Activated naive CD8-positive, alpha-beta T cell treated with anti-CD3 and anti-CD28 coated beads, Interleukin-2, amount 10 ng/mL, durations not matched to agents 7 days and 5 days (primary cell): ENCODE measurements at places on chromosomes 13 and 19. TPM values are rescaled to one million over a fixed set of nuclear protein-coding genes. Genes with fewer than 3 reads are reported as not detected.

DNA sequence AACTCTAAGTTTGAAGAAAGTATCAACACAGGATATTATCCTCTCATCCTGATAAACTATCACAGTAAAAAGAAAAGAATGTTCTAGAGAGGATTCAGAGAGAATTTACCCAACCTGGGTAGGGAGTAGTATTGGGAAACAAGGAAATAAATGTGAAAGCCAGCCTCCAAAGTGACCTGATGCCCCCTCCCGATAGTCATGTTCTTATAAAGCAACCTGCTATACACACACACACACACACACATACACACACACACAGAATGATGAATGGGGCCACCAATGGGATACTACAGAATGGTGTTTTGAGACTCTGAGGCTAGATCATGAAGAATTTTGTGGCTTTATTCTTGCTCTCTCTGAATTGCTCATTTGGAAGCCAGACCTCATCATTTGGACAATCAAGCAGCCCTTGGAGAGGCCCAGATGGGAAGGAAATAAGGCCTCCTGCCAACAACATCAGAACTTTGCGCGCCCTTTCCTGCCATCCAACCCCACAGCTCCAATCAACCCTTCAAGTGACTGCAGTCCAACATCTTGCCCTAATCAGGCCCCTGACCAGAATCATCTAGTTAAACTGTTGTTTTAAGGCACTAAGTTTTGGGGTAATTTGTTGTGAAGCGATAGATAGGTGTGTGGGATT lies 807.9 kb upstream of the ARGLU1 start:
- H3K27ac ChIP-seq, result no peak overlapping the region
- no peak for DNase-seq
- H3K4me3 ChIP-seq, result no peak overlapping the region
- H3K36me3 ChIP-seq, result no peaks in the 10 kb centered on the region

DNA sequence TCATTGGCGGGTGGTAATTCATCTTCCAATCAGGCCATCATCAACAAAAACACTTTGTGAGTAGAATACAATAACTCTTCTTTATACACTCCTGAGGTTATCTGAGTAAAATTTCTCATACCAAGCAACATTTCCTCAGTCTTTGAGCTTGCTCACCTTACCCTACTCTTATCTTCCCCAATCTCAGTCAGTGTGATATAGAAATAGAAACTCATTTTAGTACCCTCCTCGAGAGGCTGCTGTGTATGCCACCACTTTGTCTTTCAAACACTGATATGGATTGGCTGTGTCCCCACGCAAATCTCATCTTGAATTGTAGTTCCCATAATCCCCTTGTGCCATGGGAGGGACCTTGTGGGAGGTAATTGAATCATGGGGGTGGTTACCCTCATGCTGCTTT lies 209.7 kb downstream of the RBM26 start:
- peaks cover 2% of the 10 kb centered on the region for H3K36me3 ChIP-seq
- no peak for DNase-seq
- peaks cover 37% of the 10 kb centered on the region for H3K4me1 ChIP-seq
- no peak overlapping the region for H3K4me3 ChIP-seq
- H3K27me3 ChIP-seq, result peaks cover 2% of the 10 kb centered on the region
- no peak overlapping the region for H3K27ac ChIP-seq

- no peaks in the 10 kb centered on the region for H3K27me3 ChIP-seq
- no peaks in the 10 kb centered on the region for H3K4me1 ChIP-seq
- no peak overlapping the region for H3K4me3 ChIP-seq
Observed at GRCh38 chr19:15399234-15399515, 19.6 kb upstream of the AKAP8 start.

DNA sequence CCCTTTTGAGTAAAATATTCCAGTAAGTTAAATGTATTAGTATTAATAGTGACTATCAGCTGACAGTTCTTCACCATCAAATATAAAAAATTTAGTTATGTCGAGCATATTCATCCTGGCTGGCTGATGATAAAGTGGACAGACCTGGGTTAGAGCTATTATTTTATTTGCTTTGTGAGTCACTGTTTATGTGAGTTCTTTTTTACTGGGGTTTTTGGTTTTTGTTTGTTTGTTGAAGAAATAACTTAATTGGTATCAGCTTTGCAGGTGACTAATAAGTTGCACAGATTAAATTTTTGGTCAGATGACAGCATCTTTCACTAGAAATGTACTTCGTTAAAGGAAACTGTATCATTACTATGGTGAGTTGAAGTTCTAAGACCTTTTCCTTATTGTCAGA lies 224.7 kb downstream of the GGACT start:
- peaks cover 4% of the 10 kb centered on the region for H3K36me3 ChIP-seq
- H3K27ac ChIP-seq, result no peak overlapping the region
- H3K27me3 ChIP-seq, result no peaks in the 10 kb centered on the region

DNA sequence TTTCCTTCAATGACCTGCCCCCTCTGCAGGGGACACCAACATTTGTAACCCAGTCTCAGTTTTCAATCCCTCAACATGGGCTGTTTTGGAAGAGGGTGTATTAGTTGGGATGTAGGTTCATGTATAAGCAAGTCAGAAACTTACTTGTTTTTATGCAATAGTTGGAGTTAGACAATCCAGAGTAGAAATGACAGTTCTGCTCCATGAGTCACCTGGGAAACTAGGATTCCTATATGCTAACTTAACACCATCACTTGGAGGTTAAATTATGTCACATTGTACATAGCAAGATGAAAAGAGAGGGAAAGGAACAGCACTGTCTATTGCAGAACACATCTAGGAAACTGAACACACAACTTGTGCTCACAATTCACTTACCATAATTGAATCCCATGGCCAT lies 436.4 kb downstream of the RFC3 start:
- H3K27me3 ChIP-seq, result no peaks in the 10 kb centered on the region
- no peak overlapping the region for H3K27ac ChIP-seq
- no peak for DNase-seq
- H3K4me3 ChIP-seq, result no peak overlapping the region
- no peaks in the 10 kb centered on the region for H3K36me3 ChIP-seq
- H3K4me1 ChIP-seq, result no peaks in the 10 kb centered on the region

GRCh38 chr13:29522044-29522685 lies 73.3 kb downstream of the SLC7A1 start:
- H3K4me1 ChIP-seq, result no peaks in the 10 kb centered on the region
- peaks cover 11% of the 10 kb centered on the region for H3K36me3 ChIP-seq
- H3K27ac ChIP-seq, result no peak overlapping the region
- DNase-seq, result no peak
- H3K4me3 ChIP-seq, result no peak overlapping the region
- H3K27me3 ChIP-seq, result no peaks in the 10 kb centered on the region

DNA sequence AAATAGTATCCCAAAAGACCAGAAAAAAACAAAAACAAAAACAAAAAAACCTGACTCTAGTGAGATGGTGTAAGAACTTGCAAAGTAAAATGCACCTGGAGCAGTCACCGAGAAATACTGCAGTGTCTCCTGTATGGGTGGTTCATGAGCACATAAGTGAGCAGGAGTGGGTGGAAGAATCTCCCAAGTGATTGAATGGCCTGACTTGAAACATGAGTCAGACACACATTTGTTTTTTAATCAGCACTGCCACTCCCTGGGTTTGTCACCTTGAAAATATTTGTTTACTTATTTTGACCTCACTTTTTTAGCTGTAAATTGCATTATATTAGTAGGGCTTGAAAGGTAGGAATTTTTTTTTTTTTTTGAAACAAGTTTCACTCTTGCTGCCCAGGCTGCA lies 2.0 kb downstream of the ZNF431 start:
- no peak overlapping the region for H3K4me3 ChIP-seq
- no peaks in the 10 kb centered on the region for H3K27me3 ChIP-seq
- no peak for DNase-seq
- peaks cover 68% of the 10 kb centered on the region for H3K36me3 ChIP-seq
- H3K27ac ChIP-seq, result no peak overlapping the region
- peaks cover 16% of the 10 kb centered on the region for H3K4me1 ChIP-seq

DNA sequence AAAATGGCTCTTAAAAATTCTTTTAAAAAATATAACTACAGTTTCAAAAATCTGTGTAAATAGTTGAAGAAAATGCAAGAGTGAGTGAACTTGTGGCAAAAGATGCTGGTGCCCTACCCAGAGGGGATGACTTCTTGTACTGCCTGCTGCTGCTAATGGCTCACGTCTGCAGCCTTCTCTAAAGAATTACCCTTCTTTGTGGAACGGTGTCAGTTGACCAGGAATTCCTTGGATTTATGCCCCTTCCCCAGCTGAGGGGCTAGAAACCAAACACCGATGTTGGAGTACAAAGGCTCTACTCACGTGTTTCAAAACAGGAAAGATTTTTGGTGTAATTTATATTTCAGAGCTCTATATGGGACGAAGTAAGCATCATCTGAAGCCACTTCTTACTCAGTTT lies 1582.8 kb downstream of the OLFM4 start:
- H3K27ac ChIP-seq, result no peak overlapping the region
- H3K36me3 ChIP-seq, result no peaks in the 10 kb centered on the region
- H3K27me3 ChIP-seq, result no peaks in the 10 kb centered on the region

Gene KLHL1
- not detected for total RNA-seq

Gene PLEKHJ1
- 69.8 TPM for total RNA-seq

Gene CD37
- 246 TPM for total RNA-seq

Gene ZNF14
- 13.7 TPM for total RNA-seq

Gene SOX1
- total RNA-seq, result not detected

Gene ANO8
- 23.1 TPM for total RNA-seq

Gene ADGRE3
- not detected for total RNA-seq
